H54 (cell line): ENCODE measurements at places on chromosomes 12 and 14.

GRCh38 chr12:80293347-80293746 lies 150.7 kb upstream of the PTPRQ start:
- DNase-seq = no peak

- DNase-seq = no peak
Observed at GRCh38 chr12:103705927-103706326, 118.9 kb downstream of the STAB2 start.

GRCh38 chr14:75449696-75450095 lies 21.9 kb downstream of the JDP2 start:
- DNase-seq = no peak

- no peak for DNase-seq
Observed at GRCh38 chr12:84135586-84136279, 776.9 kb downstream of the SLC6A15 start.

- DNase-seq = no peak
Observed at GRCh38 chr14:105978618-105979295, 452.4 kb downstream of the TMEM121 start.

DNA sequence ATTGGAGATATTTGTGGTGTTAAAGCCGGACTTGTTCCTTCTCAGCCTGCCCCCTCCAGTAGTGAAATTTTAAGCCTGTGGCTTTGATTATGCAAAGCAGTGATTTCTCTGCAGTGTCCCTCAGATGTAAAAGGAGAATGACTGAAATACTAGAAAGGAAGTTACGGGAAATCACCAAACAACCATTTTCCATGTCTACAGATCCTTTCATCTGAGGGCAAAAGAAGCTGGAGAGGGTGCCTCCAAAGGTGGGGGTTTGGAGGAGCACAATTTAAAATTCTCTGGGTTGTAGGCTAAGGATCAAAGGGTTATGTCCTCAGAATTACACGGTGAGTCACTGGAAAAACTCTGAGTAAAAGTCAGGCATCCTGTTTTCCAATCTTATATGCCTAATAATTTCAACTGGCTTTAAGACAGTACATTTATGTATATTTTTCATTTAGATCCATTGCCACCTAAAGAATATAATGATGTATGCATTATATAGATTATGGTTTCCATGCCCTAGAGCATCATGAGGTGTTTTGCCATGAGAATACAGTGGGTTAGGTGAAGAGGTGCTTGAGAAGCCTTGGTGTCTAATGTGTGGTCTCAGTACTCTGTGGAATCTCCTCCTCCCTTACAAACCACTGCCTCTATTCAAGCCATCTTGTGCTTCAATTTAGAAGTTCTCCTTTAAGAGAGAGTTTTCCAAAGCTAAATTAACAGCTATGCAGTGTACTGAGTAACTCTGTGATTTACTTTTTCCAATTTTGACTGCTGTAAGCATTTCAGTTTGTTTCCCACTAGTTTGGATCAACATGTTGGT lies 362.1 kb downstream of the RAD51B start:
- DNase-seq = no peak

DNA sequence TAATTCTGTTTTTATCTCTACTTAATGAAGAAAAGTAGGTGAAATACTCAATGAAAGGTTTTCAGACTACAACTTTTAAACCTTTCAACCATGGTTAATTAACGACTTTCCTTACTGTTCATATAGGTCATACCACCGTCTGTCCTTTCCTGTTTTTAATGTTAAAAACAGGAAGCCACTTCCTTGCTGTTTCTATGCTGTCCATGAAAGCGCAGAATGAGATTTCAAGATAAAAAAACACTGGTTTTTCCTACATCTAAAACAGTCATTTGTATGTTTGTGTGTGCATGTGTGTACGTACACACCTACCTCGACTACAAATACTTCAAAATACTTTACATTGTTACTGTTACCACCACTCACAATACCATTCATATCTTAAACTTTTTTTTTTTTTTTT lies 27.3 kb downstream of the SPTLC2 start:
- DNase-seq = no peak
